PC-3 (cell line): ENCODE measurements at places on chromosomes 2 and 18.
A peak's percentile ranks its signal among the peaks of the same experiment; 100 is the strongest.

GRCh38 chr2:96241900-96242611 lies 23.7 kb downstream of the TMEM127 start:
- no peaks in the 10 kb centered on the region for H3K36me3 ChIP-seq
- peak overlapping the region; percentile 41 for H3K27ac ChIP-seq
- H3K4me3 ChIP-seq = no peak overlapping the region
- DNase-seq = peak; percentile 67

DNA sequence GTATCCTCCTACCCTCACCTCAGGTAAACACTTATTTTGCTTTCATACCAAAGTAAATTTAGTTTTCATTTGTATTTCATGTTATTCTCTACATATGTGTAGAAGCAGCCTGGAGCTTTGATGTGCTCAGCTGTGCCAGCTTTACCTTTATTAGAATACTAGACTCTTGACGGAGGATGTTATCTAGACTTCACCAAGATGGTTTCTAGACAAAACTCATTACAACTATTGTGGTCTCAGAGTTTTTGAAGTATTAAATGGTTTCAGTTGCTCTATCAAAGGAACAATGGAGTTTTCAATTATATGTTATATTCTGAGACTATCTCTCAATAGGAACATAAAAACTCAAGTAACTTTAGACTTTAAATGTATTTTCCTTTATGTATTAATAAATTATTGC lies 5.0 kb upstream of the IL18RAP start:
- DNase-seq = no peak
- H3K36me3 ChIP-seq = no peaks in the 10 kb centered on the region
- H3K27me3 ChIP-seq = peaks cover 34% of the 10 kb centered on the region
- no peak overlapping the region for H3K4me3 ChIP-seq

- H3K4me1 ChIP-seq = no peaks in the 10 kb centered on the region
- H3K27me3 ChIP-seq = no peaks in the 10 kb centered on the region
- H3K27ac ChIP-seq = no peak overlapping the region
These were observed 861.8 kb downstream of the TRIB2 start for GRCh38 chr2:13578547-13578946.

- no peak for DNase-seq
- H3K36me3 ChIP-seq = no peaks in the 10 kb centered on the region
- no peak overlapping the region for H3K27ac ChIP-seq
- peaks cover 10% of the 10 kb centered on the region for H3K4me1 ChIP-seq
- no peak overlapping the region for H3K4me3 ChIP-seq
These were observed 23.2 kb downstream of the TMEM17 start for GRCh38 chr2:62482558-62483352.

- no peaks in the 10 kb centered on the region for H3K27me3 ChIP-seq
- H3K27ac ChIP-seq = no peak overlapping the region
- H3K4me3 ChIP-seq = no peak overlapping the region
- H3K36me3 ChIP-seq = no peaks in the 10 kb centered on the region
- 0 out of 2 replicates have a peak, but pooled peaks cover 3% of the 10 kb centered on the region for H3K4me1 ChIP-seq
- DNase-seq = peak; percentile 68
These were observed 154.6 kb upstream of the REV1 start for GRCh38 chr2:99644419-99644787.

GRCh38 chr2:137837830-137838229 lies 126.4 kb upstream of the HNMT start:
- no peak overlapping the region for H3K27ac ChIP-seq
- no peak overlapping the region for H3K4me3 ChIP-seq
- DNase-seq = no peak
- H3K4me1 ChIP-seq = no peaks in the 10 kb centered on the region
- peaks cover 40% of the 10 kb centered on the region for H3K27me3 ChIP-seq

DNA sequence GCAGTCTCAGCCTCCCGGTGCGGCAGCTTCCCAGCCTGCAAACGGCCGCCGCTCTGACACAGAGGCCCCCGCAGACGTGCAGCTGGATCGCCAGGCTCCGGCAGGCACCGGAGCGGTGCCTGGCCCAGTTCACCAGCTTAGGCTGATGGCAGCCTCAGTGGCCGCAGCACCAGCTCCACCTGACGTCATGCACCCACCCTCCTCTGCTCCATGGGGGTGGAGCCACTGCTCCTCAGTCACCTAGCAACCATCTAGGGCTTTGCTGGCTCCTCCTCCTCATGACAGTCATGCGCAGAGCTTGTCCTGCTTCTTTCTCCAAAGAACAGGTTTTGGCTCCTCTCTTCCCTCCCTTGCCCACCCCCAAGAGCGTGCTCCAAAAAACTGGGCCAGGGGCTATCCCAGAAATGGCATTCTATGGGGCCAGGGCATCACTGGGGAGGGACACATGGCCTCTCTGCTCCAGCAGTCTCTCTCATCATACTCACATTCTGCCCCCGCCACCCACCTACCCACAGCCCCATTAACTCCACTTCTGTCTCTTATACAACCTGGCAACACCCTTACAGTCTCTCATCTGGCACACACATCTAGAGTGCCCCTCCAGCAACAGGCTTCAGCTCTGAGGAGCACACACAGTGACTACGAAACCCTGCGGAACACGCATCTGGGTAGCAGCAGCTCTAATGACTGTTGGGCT lies 5.5 kb downstream of the DCTN1 start:
- no peak overlapping the region for H3K4me3 ChIP-seq
- DNase-seq = no peak
- peaks cover 16% of the 10 kb centered on the region for H3K36me3 ChIP-seq
- H3K27ac ChIP-seq = no peak overlapping the region
- no peaks in the 10 kb centered on the region for H3K4me1 ChIP-seq
- H3K27me3 ChIP-seq = no peaks in the 10 kb centered on the region

DNA sequence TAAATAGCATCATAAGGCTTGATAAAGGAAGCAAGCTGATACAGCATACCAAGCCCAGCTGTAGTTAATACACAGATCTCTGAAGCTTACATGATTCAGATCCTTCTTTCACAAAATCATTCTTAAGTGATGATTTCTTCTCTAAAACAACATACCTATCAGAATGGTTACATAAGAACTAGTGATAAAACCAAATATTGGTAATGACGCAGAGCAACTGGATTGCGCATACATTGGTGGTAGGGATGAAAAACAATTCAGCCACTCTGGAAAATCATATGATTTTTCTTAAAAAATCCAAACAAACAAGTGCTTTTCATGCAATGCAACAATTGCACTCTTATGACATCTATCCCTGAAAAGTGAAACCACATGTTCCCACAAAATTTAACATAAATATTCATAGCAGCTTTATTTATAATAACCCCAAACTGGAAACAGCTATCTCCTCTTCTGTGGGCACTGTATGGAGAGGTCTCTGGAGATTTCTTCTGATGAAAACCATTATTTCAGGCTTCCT lies 153.6 kb upstream of the DSEL start:
- H3K4me1 ChIP-seq = peaks cover 10% of the 10 kb centered on the region
- no peaks in the 10 kb centered on the region for H3K27me3 ChIP-seq
- H3K4me3 ChIP-seq = no peak overlapping the region

DNA sequence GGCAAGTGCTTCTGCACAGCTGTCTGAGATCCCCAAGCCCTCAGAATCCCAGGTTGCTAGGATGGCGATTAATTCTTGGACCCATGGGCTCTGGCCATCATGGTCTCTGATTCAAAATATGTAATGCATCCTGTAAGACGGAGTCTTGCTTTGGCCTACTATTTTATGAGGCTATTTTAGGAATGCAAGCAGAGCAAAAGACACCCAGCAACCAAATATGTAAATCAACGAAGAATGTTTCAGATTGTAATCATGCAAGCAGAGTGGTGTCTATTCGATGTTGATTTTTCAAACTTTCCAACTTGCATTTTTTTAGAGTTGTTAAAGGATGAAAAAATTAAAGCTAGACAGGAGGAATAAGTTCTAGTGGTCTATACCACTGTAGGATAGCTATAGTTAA lies 154.8 kb downstream of the COL6A3 start:
- no peaks in the 10 kb centered on the region for H3K27me3 ChIP-seq
- DNase-seq = no peak
- H3K4me3 ChIP-seq = no peak overlapping the region
- no peaks in the 10 kb centered on the region for H3K36me3 ChIP-seq

- no peaks in the 10 kb centered on the region for H3K36me3 ChIP-seq
- no peaks in the 10 kb centered on the region for H3K4me1 ChIP-seq
- H3K27me3 ChIP-seq = no peaks in the 10 kb centered on the region
- no peak overlapping the region for H3K4me3 ChIP-seq
These were observed 54.5 kb downstream of the FAM171B start for GRCh38 chr2:186748354-186748753.

DNA sequence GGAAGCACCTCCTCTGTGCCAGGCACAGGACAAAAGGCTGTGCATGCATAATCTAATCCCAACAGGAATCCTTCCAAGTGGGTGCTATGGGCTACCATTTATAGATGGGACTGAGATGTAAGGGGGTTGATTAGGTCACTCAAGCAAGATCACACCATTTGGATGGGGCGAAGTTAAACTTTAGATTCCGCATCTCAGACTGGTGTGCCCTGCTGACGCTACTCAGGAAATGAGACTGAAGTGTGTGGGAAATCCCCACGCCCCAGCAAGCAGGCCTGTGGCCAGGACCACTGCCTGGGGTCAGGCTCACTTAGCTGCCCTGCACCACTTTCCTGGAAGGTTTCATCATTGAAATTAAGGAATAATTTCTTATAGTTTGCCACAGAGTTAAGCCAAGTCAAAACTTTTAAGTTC lies 70.5 kb upstream of the PPP1CB start:
- no peak overlapping the region for H3K27ac ChIP-seq
- peaks cover 6% of the 10 kb centered on the region; the same call in 1 of the 2 replicates for H3K4me1 ChIP-seq
- H3K4me3 ChIP-seq = no peak overlapping the region
- no peaks in the 10 kb centered on the region for H3K36me3 ChIP-seq
- no peaks in the 10 kb centered on the region for H3K27me3 ChIP-seq

DNA sequence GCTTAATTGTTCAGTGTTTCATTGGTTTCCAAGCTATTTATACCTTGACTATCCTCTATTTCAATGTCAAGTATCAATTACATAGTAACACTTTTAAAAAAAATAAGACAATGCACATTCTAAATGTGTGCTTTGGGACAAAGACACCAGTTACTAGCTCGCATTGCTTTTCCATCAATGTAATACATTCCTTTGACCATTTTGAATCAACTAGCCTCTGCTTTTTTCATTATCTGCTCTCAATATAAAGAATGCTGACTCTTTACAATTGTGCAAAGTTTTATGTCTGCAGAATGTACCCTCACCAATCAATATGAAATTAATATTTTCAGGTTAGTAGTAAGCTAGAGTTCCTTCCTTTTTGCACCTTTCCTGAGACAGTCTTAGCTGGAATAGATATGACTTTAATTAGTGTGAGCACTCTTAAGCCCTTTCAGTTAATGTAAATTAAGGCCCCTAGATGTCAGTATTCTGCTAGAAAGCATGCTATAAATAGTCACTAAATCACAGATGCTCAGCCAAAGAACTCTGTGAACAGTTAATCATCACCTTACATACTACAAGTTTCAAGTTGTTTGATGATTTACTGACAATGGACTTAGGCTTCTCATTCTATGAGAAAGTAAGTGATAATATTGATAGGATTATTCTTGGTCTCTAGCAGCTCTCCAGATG lies 413.6 kb downstream of the PTH2R start:
- no peak overlapping the region for H3K27ac ChIP-seq
- H3K4me1 ChIP-seq = no peaks in the 10 kb centered on the region
- no peak overlapping the region for H3K4me3 ChIP-seq
- no peaks in the 10 kb centered on the region for H3K27me3 ChIP-seq

DNA sequence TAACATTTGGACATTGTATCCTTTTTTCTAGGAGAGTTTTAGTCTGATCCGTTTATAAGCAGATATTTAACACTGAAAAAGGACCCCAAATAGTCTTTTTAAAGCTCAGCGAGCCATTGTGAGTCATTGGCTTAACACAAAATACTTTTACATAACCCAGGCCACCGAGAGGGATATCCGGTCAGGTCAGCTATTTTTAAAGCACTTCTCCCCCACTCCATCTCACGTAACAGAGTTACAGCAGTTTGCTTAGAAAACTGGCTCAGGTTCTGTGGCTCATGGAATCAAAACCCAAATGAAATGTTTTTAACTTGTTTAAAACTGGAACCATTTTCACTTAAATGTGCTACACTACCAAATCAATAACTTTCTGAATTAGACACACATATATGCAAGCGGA lies 23.9 kb downstream of the COL4A3 start:
- H3K4me1 ChIP-seq = peaks cover 22% of the 10 kb centered on the region
- no peaks in the 10 kb centered on the region for H3K27me3 ChIP-seq
- no peaks in the 10 kb centered on the region for H3K36me3 ChIP-seq
- DNase-seq = peak; percentile 64
- H3K27ac ChIP-seq = no peak overlapping the region

DNA sequence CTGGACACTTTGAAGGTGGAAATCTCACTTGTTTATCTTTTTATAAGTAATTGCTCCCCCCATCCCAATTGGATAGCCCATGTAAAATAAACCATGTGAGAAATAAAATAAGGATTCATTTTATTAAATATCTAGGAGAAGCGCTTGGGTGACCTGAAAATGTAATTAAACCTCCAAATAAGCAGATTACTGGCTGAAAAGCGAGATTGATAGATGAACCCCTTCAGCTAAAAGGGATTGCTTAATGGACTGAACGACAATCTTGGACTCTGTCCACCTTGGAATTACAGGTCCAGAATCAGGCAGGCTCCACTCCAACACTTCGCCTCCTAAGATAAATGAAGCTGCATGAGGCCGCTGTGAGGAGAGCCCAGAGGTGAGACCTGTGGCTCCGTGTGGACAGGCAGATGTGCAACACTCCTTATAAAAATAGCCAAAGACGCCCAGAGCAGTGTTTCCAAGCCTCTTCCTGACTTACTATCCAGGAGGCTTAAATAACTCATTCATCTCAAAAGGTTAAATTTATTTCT lies 441.5 kb downstream of the MTX2 start:
- no peak for DNase-seq
- H3K27ac ChIP-seq = no peak overlapping the region
- no peaks in the 10 kb centered on the region for H3K4me1 ChIP-seq
- H3K36me3 ChIP-seq = no peaks in the 10 kb centered on the region

DNA sequence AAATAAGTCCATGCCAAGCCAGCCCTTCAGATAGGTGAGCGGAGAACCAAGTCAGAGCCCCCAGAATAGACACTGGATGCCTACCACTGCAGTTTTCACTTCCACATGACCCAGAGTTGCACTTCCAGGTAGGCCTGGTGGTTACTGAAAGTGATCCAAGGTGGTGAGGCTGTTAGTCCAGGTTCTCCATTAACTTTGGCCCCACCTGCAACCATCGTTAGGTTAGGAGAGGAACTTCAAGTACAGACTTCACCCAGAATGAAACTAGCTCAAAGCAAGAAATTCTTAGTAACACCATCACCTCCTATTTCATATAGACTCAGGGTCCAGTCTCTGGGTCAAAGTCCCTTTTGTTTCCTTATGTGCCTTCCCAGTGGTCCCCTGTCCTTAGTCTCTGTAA lies 293.1 kb upstream of the ID2 start:
- H3K27me3 ChIP-seq = no peaks in the 10 kb centered on the region
- no peak overlapping the region for H3K4me3 ChIP-seq
- H3K4me1 ChIP-seq = peaks cover 16% of the 10 kb centered on the region
- H3K27ac ChIP-seq = peak overlapping the region; percentile 49
- no peak for DNase-seq

DNA sequence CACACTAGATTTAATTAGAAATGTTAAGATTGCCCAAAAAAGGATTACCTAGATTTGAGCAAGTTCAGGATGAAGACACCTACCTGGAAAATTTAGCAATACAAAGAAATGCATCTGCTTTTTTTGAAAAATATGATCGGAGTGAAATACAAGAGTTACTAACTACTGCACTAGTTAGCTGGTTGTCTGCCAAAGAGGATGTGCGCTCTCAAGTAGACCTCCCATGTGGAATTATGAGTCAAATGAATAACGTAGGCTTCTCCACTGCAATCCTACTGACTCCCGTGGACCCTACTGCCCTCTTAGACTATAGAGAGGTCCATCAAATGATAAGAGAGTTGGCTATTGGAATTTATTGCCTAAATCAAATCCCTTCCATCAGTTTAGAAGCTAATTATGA lies 2.0 kb downstream of the ANKAR start:
- no peak for DNase-seq
- no peak overlapping the region for H3K27ac ChIP-seq
- no peak overlapping the region for H3K4me3 ChIP-seq
- peaks cover 12% of the 10 kb centered on the region; the same call in 1 of the 2 replicates for H3K4me1 ChIP-seq
- no peaks in the 10 kb centered on the region for H3K27me3 ChIP-seq
